ENCODE measurements at places on chromosomes 4 and X.

DNA sequence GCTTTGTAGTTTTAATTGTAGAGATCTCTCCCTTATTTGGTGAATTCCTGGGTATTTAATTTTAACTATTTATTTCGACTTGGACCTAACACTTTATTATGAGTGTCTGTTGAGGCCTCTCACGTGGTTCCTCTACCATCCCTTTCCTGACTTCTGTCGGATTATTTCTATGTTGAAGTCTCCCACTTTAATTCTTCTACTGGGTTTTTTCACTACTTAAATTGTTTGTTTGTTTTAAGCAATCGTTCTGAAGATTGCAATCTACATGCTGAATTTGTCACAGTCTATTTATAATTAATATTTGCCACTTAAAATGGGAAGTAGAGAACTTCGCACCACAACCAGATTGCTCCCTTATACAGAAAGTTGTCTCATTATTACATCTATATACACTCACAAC is 20.8 kb upstream of the NKX1-1 start:
- DNase-seq, result no peak

DNA sequence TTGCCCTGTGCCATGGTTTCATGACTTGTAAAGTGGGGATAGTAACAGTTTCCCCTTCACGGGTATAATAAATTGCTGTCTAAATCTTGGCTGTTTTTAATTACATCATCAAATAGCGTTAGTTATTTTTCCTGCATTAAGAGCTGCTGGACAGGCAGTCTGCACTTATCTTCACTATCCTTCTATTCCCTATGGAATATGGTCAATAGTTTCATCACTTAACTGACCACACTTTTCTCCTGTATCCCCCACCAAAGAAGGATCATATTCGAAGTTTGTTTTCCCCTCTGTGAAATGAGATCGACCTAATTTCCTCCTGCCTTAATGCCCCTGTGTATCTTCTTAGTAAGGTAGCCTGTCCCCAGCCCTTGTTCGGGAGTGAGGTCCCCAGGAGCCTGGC is 133.2 kb downstream of the SHROOM3 start:
- no peak for DNase-seq

GRCh38 chrX:126551725-126552312 is 795 bp downstream of the DCAF12L1 start:
- no peak for DNase-seq

GRCh38 chrX:78506248-78506647 is 152.9 kb downstream of the RTL3 start:
- DNase-seq, result no peak

DNA sequence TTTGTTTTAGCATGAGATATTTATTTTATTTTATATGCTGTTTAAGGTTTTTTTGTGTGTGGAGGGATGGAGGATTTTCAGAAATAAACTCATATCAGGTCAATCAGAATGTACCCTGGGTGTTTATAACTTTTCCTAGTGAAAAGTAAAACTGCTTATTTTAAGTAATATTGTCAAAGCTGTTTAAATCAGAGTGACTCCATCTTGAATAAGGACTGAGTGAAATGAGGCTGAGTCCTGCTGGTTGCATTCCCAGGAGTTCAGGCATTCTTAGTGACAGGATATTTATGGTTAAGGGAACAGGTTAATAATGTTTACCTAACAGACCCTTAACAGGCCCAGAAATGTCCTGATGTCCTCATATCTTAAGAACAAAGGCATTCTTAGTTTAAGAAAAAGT is 1160.9 kb upstream of the PCDH7 start:
- DNase-seq, result no peak

GRCh38 chrX:109347632-109348031 is 134.3 kb downstream of the GUCY2F start:
- DNase-seq, result no peak

- no peak for DNase-seq
These were observed 12.4 kb downstream of the PLP1 start for GRCh38 chrX:103789004-103789403.

DNA sequence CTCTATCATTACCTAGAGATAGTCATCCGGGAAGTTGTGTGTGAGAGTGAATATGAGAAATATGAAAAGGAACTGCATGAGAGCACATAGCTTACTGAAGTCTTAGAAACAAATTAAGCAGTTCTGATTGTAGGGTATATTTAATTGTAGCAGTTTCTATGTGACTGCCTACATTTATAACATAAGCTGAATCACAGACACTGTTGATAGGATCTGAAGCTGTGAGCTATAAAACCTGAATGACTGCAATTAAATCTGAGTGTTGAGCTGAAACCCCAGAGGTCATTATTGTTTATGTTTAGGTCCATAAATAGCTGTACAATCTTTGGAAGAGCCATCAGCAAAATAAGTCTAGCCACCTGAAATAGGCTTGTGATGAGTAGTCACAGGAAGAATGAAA is 210.1 kb upstream of the CXCL13 start:
- no peak for DNase-seq

DNA sequence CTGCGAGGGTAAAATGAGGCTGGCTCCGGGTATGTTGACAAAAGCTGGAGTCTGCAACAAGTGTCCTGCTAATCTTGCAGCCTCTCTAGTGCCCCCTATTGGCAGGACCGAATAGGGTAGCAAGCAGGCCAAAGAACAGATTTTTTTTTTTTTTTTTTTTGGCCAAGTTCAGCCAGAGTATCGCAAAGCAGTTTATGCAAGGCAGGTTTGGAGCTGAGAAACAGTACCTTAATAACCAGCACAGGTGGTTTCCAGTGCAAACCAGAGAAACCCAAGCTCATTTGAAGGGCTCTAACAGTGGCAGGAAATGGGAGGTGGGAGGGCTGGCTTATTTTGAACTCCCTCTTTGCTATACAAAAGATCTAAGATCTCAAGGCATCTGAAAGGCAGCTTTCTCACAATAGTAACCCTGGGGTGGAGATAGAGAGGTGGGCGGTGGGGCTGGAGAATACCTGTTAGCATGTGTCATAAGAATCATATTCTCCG is 38.2 kb upstream of the OCIAD2 start:
- DNase-seq, result peak; percentile 67

- no peak for DNase-seq
These were observed 16.8 kb upstream of the KIAA0232 start for GRCh38 chr4:6765703-6766102.

- no peak for DNase-seq
These were observed 74.4 kb upstream of the DYNLT3 start for GRCh38 chrX:37921758-37922157.

GRCh38 chr4:6924361-6924779 is 14.7 kb downstream of the TBC1D14 start:
- DNase-seq, result no peak

- DNase-seq, result no peak
These were observed 255.6 kb downstream of the NDST4 start for GRCh38 chr4:114857831-114858230.

DNA sequence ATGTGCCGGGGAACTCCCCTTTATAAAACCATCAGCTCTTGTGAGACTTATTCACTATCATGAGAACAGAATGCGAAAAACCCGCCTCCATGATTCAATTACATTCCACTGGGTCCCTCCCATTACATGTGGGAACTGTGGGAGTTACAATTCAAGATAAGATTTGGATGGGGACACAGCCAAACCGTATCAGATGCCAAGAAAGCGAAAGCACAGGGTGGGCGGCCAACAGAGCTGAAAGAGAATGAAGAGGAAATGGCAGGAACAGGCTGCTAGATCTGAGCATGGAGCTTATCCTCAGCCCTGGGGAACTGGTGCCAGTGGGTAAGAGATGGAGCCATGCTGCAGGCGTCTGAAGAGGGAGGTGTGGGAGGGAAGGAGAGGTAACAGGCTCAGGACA is 117.7 kb upstream of the PNPLA4 start:
- DNase-seq, result no peak

- no peak for DNase-seq
These were observed 1504.8 kb downstream of the C4orf33 start for GRCh38 chr4:130600706-130601105.

DNA sequence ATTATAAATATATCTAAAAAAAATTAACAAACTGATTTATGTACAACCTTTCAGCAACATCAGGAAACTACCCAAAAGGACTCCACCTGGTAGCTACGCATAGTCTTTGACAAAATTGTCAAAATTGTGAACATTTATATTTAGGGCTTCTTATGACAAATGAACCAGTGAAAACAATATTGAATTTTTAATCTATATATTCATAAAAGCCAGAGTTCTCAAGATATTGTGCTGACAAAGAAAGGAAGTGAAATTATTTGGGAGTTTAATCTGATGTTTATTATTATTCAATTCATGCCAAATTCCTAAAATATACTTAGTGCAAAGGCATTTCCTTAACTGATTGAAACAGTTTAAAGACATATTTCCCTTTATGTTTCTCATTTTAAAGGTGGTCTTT is 5.3 kb upstream of the SULT1B1 start:
- DNase-seq, result no peak

DNA sequence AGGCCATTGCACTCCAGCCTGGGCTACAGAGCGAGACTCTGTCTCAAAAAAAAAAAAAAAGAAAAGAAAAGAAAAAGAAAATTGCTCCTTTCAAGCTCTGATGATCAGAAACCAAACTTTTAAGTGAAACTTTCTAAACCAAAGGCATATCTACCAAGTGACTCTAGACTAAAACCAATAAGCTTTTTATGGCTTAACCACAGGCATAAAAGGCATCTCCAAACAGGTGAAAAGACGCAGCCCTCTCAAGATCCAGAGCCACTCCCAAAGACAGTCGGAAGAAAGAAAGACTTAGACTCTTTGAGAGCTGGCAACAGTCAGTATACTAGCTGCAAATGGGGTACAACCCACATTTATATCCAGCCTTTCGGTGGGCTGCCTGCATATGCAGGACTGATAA is 117.1 kb upstream of the AP1S2 start:
- no peak for DNase-seq

- no peak for DNase-seq
These were observed 3.2 kb downstream of the CAMK2D start for GRCh38 chr4:113758372-113758771.

DNA sequence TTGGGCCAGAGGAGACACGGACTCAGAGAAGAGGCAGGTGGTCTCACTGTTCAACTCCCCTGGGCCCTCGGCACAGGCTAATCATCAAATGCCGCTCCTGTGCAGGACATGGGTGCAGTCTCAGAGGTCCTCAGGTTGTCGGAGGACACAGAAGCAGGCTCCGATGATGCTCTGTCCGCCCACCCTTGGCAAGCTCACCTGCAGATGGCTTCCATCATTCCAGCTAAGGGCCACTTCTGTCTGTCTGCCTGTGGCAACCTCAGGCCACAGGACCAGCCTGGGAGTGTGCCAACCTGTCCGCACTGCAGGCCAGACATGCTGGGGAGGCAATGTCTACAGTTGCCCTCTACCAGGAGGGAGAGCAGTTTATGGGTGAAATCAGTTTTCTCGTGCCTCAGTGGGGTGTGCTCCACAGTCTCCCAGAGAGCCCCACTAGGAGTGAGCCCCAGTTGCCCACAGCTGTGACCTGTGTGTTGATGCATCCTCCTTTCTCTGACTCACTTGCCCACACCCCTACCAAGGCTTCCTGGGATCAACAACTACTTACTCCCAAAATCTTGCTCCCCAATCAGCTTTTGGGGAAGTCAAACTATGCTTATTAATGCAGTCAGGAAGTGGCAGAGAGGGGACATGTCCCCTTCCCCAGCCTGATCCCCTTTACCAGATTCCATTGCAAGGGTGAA is 55.9 kb downstream of the HTRA3 start:
- no peak for DNase-seq

DNA sequence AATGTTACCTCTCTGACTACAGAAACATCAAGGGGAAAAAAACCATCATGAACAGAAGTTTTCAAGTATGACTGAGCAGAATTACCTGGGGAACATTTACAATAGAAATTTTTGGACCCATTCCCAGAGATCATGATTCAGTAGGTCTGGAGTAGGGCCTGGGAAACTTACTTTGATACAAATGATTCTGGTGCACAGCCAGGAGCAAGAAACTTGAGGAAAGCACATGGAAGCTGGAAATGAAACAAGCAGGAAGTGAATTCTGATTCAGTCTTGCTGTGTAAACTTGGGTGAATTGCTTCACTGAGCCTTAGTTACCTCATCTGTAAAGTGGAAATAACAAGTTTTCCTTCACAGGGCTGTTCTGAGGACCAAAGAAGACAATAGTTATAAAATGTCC is 192.5 kb upstream of the TAPT1 start:
- DNase-seq, result no peak

DNA sequence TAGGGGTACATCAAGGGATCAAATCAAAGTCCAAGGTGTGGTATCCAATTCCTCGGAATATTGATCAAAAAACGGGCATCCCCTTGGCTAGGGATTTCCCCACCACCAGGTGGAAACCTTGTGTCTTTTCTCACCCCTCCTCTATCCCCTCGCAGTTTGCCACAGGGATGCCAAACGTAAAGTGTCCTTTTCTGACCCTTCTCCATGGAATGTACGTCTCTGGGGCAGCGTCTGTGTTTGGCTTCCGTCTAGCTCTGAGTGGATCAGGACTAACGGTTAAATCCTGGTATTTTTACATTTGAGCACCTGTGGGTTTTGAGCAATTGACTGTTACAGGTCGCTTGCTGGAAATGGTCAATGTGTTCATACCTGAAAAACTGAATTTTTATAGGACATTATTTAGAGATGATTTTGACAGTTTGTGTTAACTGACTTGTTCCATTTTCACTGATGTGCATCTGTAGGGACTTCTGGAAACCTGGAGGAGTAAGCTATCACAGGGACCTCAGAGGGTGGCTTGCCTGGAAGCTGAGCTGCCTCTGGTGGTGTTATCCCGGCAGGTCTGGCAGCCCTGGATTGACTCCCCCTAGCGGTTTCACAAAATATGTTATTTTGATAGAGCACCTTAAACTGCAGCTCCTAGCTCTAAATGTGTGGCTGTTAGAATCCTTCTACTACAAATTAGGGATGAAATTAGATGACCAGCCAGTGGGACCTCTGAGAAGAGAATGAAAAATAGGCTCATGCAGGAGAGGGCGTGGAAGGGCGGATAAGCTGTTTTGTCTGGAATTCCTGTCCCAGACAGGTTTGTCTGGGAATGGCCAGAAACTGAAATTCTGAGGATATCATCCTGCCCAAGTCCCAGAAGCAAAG is 8.8 kb upstream of the MGST2 start:
- peak; percentile 61 for DNase-seq

DNA sequence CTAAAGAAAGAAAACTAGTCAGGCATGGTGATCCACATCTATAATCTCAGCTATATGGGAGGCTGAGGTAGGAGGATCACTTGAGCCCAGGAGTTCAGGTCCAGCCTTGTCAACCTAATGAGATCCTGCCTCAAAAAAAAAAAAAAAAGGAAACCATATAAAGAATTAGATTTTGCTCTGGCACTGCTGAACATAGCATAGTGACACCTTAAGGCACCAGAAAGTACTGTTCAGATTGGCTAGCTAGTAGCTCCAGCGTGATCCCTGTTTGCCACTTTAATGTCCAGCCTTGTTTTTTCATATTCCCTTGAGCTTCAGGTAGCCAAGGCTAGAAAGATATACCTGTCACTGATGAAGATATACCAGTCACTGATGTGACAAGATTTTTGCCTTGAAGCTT is 34.1 kb downstream of the EXOC1 start:
- DNase-seq, result no peak

- no peak for DNase-seq
These were observed 275.8 kb downstream of the PTTG2 start for GRCh38 chr4:38236003-38236402.

- no peak for DNase-seq
These were observed 329.2 kb downstream of the INPP4B start for GRCh38 chr4:142516686-142517526.
